Right ventricle myocardium superior (tissue), 1 donor: ENCODE measurements at places on chromosomes 1 and 21. TPM values are rescaled to one million over a fixed set of nuclear protein-coding genes. Genes with fewer than 3 reads are reported as not detected.

GRCh38 chr1:177223359-177223758 is 52.6 kb downstream of the BRINP2 start:
- DNase-seq: no peak

DNA sequence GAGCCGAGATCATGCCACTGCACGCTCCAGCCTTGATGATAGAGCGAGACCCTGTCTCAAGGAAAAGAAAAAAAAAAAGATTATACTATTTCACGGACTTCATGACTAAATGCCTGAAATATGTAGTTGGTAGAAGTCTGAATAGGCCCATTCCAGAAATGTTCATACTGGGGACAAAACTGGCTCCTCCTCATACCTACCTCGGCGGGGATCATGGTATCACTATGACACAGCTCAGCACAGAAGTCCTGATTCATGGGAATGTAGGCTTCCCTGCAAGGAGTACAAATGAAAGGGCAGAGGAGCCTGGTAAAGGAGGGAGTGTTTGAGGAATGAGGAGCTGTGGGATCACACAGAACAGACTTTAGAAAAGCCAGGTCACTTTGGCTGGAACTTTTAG is 5.0 kb downstream of the SPATA46 start:
- no peak for DNase-seq

Gene NLRP3
- total RNA-seq: 0.56 TPM

Gene RAB25
- not detected for total RNA-seq

DNA sequence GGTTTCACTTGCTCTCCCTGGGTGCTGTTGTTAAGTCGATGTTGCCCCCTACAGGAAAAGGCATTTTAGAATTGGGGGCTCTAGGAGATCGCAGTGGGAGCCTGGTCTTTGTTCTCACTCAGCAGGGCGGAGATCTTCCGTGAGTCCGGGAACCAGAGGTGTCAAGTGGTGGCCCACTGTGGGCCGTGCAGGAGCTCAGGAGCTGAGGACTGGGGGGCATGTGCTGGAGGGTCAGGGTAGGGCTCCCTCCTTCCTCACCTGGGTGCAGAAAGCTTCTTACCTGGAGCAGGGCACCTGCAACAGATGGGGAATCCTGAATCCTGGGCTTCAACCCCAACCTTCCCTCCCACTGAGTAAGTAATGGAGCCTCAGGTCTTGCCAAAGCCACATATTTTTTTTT is 392.7 kb downstream of the NPHP4 start:
- no peak for DNase-seq

DNA sequence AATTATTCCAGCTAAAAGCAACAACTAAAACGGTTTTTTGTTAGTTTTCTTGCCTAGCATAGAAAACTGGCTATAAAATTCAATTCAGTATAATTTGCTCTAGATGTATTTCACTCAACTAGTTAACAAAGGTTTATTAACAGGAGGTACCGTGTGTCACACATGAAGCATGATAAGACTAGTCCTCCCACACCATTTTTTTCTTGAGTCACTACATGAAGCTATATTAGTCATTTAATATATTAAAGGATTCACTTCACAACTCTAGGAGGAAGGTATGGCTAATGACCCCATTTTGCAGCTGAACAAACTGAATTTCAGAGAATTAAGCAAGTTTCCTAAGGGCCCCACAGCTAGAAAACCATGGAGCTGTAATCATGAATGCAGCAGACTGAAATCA is 307.8 kb upstream of the USP25 start:
- DNase-seq: no peak

Gene SAMD13
- total RNA-seq: 0.73 TPM

Gene IGSF9
- total RNA-seq: 0.30 TPM

- DNase-seq: no peak
Measured at GRCh38 chr1:100643471-100644196, 75.9 kb upstream of the VCAM1 start.

- no peak for DNase-seq
Measured at GRCh38 chr1:76503100-76503499, 364.2 kb upstream of the ST6GALNAC5 start.

DNA sequence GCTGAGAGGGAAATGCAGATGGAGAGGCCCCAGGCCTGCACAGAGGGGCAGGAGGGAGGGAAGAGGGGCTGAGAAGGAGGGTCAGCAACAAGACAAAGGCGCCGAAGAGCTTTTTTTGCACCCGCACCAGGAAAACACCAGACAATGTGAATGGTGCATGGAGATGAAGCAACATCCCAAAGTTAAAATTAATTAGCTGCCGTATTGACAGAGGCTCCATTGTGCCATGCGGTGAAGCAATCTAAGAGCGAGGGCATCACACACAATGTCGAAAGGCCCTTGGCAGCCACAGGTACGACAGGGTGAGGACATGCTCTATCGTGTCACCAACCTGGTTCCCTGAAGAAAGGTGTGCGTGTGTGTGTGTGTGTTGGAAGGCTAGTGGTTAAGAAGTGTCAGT is 41.2 kb downstream of the SSBP3 start:
- no peak for DNase-seq

DNA sequence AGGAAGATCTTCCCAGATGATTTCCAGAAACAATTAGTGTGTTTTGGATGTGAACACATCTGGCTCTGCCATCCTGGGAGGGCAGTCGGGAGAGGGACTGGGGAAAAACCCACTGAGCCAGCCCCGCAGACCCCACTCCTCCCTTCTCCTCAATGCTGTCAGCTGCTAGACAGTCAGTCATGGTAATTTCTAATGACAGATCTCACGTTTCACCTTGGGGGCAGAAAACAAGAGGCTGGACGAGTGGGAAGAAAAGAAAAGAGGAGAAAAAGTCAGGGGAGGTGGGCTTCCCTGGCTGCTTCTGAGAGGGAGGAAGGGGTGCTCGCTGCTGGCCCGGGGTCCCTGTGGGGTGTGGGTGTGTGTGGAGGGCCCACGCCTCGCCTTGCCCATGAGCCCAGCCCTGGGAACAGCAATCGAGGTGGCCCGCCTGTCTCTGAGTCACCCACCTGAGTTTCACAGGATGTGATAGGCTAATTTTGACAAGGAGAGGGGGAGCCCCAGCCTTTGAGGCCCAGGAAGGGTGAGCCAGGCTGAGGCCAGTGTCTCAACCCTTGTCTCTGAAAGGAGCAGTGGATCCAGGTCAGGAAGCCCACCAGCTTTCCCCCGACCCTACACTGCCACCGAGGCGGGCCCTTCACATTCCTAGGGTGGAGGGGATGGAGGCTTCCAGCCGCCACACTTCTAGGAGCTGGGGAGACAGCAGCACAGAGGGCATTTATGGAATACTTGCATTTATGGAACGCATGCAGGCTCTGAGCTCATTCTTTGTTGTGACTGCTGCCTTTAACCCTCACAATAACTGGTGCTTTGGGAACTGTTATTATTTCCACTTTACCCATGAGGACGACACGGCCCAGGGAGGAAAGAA is 49.1 kb upstream of the IFNLR1 start:
- no peak for DNase-seq

Gene RCSD1
- 42.9 TPM for total RNA-seq

DNA sequence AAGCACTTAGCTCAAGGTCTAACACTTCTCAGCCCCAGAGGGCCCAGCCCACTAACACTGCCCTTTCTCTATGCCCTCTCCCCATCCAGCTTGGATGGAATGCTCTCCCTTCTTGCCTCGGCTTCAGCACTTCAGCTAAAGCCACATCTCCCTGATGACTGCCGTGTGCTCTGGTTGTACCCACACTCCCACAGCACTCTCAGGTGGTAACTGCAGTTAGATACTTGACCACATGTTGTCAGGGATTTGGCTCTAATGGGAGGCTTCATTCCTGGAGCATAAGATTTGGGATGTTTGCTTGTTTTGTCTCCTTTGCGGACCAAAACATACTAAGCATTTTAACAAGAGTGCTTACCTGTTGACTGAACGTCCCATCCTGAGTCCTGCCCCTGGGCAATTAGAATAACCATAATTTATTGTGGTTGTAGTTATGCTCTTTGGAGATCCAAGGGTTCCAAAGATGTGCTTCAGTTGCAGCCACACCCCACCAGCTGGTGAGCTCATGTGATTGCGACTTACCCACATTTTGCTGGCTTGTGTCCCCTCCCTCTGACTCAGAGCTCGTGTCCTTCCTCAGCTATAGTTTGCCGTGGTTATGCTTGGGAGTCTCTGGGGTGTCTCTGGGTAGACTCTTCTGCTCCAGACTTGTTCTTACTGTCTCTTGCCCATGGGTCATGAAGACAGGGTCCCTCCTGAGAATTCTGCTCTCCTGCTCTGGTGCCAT is 7.7 kb upstream of the SLC26A9 start:
- no peak for DNase-seq

- DNase-seq: no peak
Measured at GRCh38 chr1:172630056-172630818, 28.7 kb upstream of the FASLG start.

DNA sequence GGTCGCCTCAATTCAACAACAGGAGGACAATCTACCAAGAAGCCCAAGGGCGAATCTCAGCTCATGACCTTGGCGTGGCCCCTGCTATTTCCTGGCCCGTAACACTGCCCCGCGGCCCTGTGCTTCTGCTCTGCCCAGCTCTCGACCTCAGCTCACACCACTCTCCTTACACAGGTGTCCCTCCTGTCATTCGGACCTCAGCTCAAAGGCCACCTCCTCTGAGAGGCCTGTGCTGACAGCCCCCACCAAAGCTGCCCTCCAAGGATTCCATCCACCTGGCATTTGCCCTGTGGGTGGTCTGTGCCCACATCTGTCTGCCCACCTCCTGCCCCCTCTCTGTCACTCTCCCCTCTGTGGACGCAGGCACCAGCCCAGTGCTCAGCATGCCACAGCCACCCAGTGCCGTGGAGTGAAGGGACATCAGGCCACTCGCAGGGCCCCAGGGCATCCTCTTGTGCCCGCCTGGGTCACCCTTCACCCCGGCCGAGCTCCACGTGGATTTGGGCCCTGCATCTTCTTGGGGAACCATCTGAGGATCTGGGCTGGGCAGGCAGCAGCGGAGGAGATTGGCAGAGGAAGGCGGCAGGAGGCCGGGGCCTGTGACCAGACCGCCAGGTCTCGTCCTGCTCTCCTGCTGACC is 70.3 kb downstream of the DHRS3 start:
- DNase-seq: no peak

DNA sequence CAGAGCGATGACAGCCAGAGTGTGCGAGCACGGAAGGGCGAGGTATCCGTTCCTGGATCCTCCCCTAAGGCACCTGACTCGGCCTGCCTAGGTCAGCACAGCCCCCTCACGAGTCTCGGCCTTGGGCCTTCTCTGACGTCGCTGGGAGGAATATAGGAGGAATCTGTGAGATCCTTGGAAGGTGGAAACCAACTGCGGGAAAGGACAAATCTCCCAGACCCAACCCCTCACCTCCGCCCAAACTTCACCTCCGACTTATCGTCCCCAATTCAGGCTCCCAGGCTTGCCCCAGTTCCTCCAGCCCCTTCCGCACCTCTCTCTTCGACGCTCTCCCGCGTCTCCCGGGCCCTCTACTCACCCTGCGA is 494 bp downstream of the APH1A start:
- DNase-seq: no peak

DNA sequence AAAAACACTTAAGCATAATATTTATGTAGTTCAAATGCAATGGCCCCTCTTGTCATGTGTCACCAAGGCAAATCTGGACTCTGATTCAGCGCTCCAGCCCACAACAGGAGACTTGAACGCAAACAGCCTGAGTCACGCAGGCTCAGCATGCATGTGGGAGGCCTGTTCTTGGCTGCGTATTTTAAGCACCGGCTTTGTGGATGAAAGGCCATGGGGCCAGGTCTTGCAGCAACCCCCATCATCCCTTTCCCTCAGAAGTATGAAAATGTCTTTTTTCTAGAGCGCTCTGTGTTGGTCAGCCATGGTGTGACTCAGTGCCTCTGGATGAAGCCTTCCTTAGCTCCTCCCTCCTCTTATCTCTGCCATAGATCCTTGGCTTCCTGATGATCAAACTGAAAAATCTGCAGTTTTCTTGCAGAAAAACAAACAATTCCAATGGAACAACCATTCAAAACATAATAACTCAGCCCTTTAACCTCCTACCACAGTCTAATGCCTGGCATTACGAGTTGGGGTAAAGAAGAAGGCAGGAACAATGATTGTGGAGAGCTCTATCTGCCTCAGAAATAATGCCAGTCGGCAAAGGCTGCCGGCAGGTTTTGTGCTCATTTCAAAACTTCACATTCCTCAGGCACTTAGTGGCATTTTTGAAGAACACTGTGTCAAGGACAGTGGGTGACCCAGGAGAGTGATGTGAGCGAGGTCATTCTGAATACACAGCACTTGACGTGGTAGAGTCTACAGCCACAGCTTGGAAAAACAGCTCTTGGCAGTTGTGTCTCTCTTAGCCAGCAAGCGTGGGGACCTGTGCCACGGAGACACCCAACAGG is 167.5 kb downstream of the CLIC6 start:
- DNase-seq: peak; percentile 49

- no peak for DNase-seq
Measured at GRCh38 chr1:217193151-217193550, 437.7 kb downstream of the GPATCH2 start.

DNA sequence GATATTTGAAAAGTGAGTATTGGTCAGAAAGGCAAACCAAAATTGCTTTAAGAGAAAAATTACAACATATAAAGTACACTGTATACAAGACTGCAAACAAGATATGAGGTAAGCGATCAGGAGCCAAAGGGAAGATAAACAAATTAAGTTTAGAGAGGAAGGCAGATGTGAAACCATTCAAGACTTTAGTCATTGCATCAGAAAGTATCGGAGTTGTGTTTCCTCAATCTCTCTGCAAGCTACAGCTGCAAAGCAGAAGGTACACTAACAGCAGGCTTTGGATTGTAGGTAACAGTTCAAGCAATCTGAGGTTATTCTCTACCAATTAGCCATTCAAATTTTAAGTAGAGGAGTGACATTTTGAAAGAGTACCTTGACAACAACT is 21.3 kb upstream of the TLCD4 start:
- DNase-seq: no peak
